Putamen (tissue), 1 donor: ENCODE measurements at places on chromosomes 11 and 22.

GRCh38 chr11:36392196-36392595 lies 96.1 kb downstream of the PRR5L start:
- no peak for DNase-seq

- no peak for DNase-seq
Observed at GRCh38 chr11:6402561-6402981, 12.3 kb downstream of the SMPD1 start.

GRCh38 chr11:117299351-117300282 lies 8.5 kb downstream of the BACE1-AS start:
- DNase-seq = no peak

DNA sequence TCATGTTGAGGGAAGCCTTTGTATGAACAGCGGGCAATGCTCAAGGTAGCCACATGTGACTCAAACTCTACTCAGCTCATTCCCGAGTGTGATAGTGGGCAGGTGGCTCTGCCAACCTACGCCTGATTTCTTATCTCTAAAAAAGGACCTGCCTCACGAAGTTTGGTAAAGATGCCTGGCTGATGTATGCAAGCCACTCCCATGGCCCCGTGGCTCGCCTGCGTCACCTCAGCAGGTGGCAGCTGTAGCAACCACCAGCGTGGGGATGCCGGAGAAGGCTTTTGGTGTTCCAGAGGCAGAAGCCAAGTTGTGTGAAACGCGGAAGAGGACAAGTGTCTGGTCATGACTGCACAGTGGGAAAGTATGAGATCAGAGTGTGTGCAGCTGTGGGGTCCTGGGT lies 5.4 kb downstream of the FADS2 start:
- DNase-seq = no peak

- no peak for DNase-seq
Observed at GRCh38 chr11:60872124-60872960, 5.0 kb downstream of the ZP1 start.

DNA sequence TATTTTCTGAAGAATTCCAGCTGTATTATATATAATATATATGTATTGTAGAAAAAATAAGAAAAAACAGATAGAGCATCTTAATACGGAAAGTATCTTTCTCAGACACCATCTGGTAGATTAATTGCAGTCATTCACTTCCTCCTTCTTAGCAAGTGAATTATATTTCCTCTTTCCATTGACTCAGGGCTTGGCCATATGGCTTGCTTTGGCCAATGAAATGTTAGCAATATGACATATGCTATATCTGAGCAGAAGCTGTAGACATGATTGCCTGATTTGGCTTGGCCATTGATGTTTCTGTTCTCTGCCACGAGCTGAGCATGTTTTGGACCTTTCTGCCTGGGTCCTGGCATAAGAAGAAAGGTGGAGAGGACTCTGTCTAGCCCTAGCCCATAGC lies 34.4 kb upstream of the ZBED5 start:
- DNase-seq = no peak

DNA sequence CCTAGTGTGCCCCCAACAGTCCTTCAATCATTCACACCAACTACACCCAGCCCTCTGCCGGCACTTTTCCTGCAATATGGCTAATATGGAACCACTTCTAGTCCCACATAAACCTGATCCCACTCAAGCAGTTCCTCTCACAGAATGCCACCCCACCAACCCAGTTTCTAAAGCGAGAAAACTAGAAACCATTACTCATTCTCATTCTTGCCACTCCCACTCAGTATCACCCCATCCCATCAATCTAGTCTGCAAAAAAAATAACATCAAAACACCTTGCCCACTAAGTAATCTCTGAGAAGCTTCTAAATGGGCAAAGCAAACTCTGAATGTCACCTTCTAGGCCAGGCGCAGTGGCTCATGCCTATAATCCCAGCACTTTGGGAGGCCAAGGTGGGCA lies 17.9 kb downstream of the NAP1L4 start:
- no peak for DNase-seq

DNA sequence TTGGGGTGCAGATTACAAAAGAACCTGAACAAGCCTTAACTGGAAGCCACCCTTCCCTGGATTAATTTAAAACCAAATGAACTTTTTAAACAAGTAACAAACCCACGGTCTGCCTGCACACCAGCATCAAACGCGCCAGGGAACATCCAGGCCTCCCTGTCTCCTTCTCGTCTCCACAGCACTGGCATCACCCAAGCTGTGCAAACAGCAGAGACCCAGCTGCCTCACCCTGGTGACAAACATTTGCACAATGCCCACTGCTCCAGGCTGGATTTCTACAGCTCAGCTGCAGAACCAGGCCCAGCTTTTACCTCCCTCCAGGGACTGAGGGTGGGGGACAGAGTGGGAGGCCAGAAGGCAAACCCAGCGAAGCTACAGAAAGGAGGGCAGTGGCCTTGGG lies 7.0 kb downstream of the RPL3 start:
- no peak for DNase-seq

GRCh38 chr22:25219948-25220442 lies 556 bp downstream of the CRYBB2 start:
- DNase-seq = no peak

DNA sequence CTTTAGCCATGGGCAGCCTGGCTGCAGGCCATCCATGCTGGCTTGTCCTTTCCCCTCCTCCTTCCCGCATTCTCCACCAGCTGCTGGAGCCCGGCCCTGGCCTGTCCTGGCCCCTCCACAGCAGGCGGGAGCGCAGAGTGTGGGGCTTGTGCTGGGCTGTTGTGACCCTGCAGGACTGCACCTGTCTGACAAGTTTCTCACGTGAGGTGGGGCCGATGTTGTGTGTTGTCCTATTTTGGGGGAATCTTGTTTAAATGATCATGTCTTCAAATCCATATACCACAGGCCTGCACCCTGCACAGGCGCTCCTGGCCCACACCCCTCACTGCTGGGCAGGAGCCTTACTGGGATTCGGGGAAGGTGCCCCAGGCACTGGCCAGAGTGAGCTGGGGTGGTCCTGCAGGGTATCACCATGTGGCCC lies 30.4 kb downstream of the TBC1D22A start:
- no peak for DNase-seq

- DNase-seq = no peak
Observed at GRCh38 chr11:128854841-128855240, 12.3 kb downstream of the KCNJ1 start.

- peak; percentile 81 for DNase-seq
Observed at GRCh38 chr22:49930596-49931412, 12.4 kb downstream of the CRELD2 start.

DNA sequence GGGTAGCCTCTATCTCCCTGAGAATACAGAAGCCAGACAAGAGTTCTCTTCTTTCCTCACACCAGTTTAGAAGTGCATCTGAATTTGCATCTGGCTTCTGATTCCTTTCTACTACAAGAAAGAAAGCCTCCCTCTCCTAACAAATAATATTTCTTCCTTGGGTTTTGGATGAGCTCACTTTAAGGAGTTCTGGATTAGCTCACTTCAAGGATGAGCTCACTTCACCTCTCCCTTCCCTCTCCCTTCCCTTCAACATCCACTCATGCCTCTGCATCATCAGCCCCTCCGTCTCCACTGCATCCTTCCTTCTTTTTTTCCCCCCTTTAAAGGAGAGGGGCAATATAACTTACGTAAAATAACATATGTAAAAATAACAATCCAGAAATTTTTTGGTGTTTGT lies 1.6 kb upstream of the MTNR1B start:
- no peak for DNase-seq

- no peak for DNase-seq
Observed at GRCh38 chr11:7332451-7332850, 80.7 kb downstream of the SYT9 start.

GRCh38 chr11:42171046-42171445 lies 711.6 kb upstream of the LRRC4C start:
- no peak for DNase-seq

DNA sequence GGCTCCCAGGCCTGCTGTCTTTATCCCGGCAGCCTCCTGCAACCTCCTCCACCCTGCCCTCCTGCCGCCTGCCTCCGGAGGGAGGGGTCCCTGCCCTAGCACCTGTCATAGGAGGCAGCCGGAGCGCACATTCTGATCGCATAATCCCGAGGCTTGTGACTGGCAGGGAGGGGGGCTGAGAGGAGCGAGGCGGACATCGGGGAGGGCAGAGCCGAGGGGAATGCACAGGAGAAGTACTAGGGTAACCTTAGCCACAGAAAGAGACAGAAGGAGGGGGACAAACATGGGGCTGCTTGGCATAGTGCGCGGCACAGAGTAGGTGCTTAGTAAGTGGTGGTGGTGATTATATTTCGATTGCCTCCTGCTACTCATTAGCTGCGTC lies 9.2 kb upstream of the ALX4 start:
- no peak for DNase-seq

DNA sequence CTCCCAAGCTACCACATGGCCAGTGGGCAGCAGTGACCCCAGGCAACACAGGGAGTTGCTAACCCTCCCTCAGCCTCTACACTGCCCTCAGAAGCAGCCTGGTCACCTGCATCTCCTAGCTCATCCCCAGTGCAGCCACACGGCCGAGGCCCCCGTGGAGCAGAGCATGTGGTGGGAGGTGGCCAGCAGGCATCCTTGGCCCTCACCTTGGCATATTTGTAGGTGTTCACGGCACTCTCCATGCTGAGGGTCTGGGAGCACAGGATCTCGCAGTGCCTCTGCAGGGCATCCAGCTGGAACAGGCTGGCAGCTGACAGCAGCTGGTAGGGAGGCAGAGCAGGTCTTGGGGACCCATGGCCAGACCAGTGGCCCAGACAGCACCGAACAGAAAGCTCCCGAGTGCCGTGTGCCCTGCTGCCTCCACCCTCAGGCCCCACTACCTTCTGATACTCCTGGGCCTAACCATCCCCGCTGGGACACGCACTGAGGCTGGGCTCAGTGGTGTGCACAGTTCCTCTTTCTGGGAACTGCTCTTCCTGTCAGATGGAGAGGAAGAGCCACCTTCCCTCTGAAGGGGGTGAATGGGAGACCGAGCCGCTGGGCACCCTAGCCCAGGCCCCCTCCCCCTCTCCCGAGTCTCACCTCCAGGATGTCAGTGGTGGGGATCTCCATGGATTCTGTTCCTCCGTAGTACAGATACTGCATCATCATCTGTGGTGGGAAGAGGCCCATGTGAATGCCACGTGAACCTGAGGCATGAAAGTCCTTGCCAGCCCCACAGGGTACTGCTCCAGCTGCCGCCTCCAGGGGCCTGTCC lies 48.8 kb downstream of the NAT10 start:
- DNase-seq = no peak

DNA sequence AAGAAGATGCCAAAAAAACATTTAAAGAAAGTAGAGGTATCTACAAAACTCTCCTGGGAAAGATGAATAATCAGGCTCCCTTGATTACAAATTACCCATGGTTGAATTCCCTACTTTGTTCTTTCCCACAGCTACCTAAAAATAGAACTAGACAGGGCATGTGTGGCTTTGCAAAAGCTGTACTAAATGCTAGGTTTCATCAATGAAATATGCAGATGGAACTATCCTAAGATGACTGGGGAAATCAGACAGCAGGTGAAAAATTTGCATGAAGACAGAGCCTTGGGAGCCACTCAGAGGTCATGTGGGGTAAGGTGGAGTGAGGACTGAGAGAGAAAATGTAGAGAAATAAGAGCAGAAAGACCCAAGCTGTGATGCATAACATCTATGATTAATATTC lies 14.7 kb downstream of the LAYN start:
- DNase-seq = no peak

- no peak for DNase-seq
Observed at GRCh38 chr11:73412308-73412707, 36.1 kb downstream of the RELT start.

DNA sequence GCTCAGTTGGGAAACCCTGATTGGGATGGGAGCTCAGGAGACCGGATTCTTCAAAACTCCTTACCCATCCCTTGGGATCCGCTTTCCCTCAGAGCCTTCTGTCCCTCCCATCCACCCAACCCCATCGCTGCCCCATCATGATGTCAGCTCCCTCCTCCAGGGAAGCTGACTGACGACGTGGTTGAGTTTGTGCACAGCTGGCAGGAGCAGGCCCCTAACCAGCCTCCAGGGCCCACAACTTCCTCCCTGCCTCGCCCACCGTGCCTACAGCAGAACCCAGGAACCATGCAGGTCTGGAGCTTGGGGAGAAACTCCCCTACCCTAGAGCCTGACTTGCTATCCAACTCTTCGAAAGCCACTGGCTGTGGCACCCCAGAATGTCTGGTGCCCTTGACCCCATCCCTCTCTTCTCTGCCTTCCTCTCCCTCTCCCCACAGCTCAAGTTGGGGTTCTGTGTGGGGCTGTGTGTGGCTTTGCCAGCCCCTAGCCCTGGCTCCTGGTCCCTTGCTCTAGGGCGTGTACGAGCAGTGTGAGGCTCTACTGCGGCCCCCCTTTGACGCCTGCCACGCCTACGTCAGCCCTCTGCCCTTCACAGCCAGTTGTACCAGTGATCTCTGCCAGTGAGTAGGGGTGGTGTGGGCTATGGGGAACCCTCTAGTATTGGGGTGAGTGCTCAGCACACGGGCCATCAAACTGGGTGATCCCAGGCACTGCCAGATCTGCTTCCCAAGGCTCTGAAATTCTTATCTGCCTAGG lies 11.1 kb downstream of the OTOG start:
- no peak for DNase-seq

- no peak for DNase-seq
Observed at GRCh38 chr11:86081455-86081854, 12.6 kb upstream of the PICALM start.

GRCh38 chr22:47210686-47211085 lies 448.2 kb downstream of the TBC1D22A start:
- DNase-seq = no peak

- DNase-seq = no peak
Observed at GRCh38 chr11:9717719-9718118, 53.8 kb downstream of the SWAP70 start.

GRCh38 chr11:128814856-128815705 lies 52.0 kb downstream of the KCNJ1 start:
- DNase-seq = no peak

DNA sequence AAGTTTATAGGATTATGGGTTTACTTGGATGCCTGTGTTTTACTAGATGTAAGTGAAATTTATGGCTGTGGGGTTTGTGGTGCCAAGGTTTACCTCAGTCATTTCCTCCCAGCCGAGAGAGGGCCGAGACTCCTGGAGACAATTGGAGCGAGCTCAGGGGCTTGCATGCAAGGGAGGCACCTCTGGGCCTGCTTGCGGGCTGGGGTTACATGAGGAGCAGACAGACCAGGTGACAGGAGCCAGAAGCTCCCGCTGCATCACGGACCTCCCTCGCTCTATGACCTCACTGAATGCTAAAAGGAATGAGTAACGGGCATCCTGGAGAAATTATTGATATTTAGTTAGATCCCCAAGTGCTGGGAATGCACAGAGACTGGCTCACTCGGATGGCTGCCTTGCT lies 275.2 kb upstream of the KIRREL3 start:
- DNase-seq = no peak

DNA sequence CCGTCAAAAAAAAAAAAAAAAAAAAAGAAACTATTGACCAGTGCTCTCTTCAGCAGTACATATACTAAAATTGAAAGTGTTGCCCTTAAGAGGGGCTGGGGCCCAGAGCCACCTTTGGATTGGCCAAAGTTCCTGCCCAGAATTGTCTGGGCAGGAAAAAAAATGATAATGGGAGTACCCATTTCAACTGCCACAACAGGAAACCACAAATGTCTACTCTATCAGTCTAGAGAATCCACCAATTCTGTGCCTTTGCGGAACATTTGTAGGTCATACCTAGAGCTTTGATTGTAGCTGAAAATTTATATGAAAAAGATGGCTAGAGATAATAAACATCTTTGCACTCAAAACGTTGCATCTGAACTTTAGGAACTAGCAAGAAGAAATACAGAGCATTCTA lies 69.4 kb downstream of the FAM76B start:
- DNase-seq = no peak

GRCh38 chr11:134532131-134532920 lies 120.3 kb upstream of the B3GAT1 start:
- DNase-seq = no peak

- no peak for DNase-seq
Observed at GRCh38 chr11:78504181-78504580, 70.5 kb downstream of the NARS2 start.

- DNase-seq = no peak
Observed at GRCh38 chr11:11407065-11407762, 54.2 kb upstream of the CSNK2A3 start.
